DMS53 (cell line): ENCODE measurements at places on chromosomes 7 and 10.

DNA sequence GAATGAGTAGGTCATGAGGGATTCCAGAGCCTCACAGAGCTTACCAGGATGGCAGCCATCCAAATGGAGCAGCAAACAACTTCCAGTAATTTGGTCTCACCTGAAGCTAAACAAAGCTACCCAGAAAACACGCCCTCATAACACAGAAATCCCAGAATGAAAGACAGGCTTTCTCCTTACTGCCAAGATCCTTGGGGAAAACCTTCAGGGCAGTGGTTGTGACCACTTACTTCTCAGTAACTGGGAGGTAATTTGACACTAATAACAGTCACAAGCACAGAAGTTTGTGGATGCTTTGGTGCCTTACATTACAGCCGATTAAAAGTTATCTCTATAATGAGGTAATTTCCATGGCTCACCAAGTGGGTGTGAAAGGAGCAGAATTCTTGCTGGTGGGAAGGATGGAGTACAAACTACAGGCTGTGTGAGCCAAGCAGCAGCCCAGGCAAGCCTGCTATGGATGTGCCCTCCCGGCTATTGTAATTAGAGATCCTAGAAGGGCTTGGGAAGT is 10.4 kb downstream of the WDR91 start:
- DNase-seq: no peak

- DNase-seq: no peak
Observed at GRCh38 chr10:120810298-120810697, 40.9 kb upstream of the WDR11 start.

- DNase-seq: no peak
Observed at GRCh38 chr10:78700816-78701520, 367.8 kb upstream of the ZMIZ1 start.

GRCh38 chr7:92961961-92962360 is 125.6 kb upstream of the CDK6 start:
- no peak for DNase-seq

- no peak for DNase-seq
Observed at GRCh38 chr7:157222687-157223086, 84.0 kb downstream of the UBE3C start.

DNA sequence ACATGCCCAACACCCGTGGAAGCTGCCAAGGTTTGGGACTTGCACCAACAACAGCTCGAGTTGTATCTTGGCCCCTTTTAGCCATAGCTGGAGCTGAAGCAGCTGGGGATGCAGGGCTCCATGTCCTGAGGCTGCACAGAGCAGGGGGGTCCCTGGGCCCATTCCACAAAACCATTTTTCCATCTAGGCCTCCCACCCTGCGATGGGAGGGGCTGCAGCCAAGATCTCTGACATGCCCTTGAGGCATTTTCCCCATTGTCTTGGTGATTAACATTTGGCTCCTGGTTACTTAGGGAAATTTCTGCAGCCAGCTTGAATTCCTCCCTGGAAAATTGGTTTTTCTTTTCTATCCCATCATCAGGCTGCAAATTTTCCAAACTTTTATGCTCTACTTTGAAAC is 637.8 kb upstream of the VSTM2A start:
- DNase-seq: no peak

- DNase-seq: no peak
Observed at GRCh38 chr10:6738112-6738768, 158.2 kb upstream of the PRKCQ start.

DNA sequence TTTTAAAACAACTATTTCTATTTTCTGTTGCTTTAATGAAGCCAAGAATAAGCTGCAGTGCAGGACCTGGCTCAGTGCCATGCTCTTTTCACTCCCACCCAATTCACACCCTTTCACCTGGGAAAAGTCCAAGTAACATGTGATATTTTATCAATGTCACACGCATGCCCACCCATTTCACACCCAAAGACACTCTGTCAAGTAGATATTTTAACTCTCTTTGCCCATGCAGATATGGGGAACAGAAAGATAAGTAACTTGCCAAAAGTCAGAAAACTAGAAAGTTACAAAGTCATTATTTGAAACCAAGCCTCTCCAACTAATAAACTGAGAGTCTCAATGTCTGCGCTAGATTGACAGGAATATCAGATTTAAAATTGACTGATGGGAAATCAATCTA is 706.7 kb upstream of the PHF14 start:
- no peak for DNase-seq

- no peak for DNase-seq
Observed at GRCh38 chr10:88623835-88624234, 37.3 kb downstream of the LIPJ start.

GRCh38 chr10:97466755-97467154 is 20.8 kb downstream of the ZDHHC16 start:
- peak; percentile 48 for DNase-seq

GRCh38 chr7:131038153-131038552 is 289.5 kb upstream of the MKLN1 start:
- DNase-seq: no peak

DNA sequence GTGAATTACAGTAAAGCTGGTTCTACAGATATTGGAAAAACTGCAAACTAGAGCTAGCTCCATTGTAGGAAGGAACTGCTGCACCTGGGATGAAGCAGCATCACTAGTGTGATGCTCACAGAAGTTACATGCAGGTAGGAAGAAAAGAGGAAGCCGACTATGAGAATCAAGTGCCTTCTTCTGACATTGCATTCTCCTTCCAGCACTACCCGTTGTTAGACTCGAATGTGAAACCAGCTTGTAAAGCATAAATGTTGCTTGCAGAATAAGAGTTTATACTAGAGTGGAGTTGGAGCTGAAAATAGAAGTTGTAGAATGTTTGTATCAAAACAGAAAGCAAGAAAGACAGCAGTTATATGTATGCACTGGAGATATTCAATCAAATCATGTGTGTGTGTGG is 49.9 kb downstream of the TRIM24 start:
- no peak for DNase-seq

- peak; percentile 72 for DNase-seq
Observed at GRCh38 chr7:92834507-92835260, 1.7 kb downstream of the CDK6 start.

GRCh38 chr7:37061849-37062559 is 337.7 kb upstream of the AOAH start:
- DNase-seq: no peak

GRCh38 chr7:55019691-55020465 is 1.1 kb downstream of the EGFR start:
- peak; percentile 76 for DNase-seq

DNA sequence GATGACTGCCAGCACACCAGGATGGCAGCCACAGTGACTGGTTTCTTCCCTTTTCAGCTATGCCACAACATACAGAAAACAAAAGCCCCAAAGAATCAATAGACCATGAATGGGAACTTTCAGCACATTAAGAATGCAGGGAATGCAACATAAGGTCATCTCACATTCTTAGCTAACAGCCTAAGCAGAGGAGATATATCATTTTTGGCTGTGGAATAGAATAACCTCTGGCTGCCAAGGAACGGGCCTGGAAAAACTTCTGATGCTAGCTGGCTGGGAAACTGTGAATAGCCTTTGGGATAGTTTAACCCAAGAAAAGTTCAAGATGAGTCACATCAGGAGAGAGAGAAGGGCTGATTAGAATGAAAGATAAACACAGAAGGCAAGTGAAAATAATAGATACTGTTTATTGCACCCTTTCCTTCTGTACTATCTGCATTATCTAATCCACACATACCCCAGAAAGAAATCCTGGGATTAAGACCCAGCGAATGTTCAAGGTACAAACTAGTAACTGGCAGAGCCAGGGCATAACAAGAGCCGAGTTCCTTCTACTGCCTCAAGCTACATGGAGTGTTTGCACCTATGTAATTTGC is 169.2 kb downstream of the SEMA3A start:
- DNase-seq: peak; percentile 19

- no peak for DNase-seq
Observed at GRCh38 chr7:78159545-78159944, 361.0 kb downstream of the PHTF2 start.

GRCh38 chr10:26235761-26236160 is 19.2 kb downstream of the GAD2 start:
- DNase-seq: no peak

DNA sequence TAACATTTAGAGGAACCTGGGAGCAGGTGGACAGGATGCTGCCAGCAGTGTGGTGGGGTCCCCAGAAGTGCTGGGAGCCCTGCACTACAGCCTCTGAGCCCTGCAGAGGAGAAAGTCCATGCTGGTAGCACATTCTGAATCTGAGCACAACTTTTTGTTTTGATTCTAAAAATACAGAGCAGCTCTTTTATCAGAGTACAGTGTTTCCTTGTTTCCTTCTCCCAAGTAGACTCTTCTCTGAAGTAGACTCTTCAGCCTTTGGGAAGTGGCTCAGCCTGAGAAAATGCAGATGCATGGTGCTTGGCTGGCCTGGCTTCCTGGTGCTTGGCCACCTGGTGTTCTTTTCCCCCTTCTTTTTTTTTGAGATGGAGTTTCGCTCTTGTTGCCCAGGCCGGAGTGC is 9.1 kb downstream of the ADCY1 start:
- no peak for DNase-seq

GRCh38 chr10:53284615-53285182 is 512.1 kb upstream of the MBL2 start:
- DNase-seq: peak; percentile 39

DNA sequence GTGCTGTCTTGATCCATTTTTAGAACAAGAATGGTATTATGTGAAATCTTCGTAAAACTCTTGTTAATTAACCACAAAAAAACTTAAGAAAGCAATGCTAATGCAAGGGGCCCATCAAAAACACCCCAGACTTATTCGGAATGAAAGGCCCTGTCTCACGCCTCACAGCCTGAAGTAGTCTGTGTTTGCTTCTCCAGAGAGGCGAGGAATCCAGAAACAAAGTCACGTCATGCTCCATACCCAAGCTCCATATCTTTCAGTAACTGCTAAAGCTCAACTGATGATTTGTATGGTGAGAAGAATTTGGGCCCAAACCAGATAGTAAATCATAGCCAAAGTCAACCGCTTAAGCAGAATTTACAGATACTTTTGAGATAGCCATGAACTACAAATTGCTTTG is 155.4 kb downstream of the ATE1 start:
- DNase-seq: no peak

- DNase-seq: peak; percentile 53
Observed at GRCh38 chr7:111438369-111439289, 123.7 kb downstream of the IMMP2L start.

DNA sequence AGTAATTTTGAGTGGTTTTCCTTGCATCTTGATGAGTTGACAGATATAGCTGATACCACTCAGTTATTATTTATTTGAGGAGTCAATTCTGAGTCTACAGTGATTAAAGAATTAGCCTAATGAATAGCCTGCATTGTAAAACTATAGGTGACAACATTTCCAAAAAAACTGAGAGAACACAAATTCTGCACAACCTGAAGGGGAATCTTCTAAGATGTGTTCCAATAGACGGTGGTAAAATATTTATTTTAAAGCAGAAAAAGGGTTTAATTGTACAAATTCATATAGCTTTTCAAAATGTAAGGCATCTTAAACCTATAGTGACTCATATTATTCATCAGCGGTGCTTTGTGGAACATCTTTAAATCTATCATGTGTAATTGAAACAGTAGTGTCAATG is 200.4 kb downstream of the RNLS start:
- no peak for DNase-seq

- no peak for DNase-seq
Observed at GRCh38 chr10:100824886-100825285, 79.5 kb downstream of the PAX2 start.

GRCh38 chr10:11208908-11209829 is 191.5 kb downstream of the CELF2 start:
- DNase-seq: no peak

DNA sequence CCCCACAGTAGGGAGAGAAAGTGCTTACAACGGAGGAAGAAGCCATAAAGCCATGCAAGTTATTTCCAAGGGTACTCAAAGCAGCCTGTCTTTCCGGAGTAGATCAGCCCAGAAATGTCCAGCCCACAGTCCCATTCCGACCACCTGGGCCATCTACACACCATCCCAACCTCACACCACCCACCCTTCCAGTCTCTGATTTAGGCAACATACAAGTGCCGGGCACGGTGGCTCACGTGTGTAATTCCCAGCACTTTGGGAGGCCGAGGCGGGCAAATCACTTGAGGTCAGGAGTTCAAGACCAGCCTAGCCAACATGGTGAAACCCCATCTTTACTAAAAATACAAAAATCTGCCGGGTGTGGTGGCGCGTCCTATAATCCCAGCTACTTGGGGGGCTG is 35.1 kb downstream of the LRRC20 start:
- no peak for DNase-seq

- no peak for DNase-seq
Observed at GRCh38 chr10:123488436-123488835, 177.7 kb upstream of the GPR26 start.

- no peak for DNase-seq
Observed at GRCh38 chr10:118783776-118784545, 29.2 kb upstream of the CACUL1 start.

- peak; percentile 78 for DNase-seq
Observed at GRCh38 chr7:11341285-11341944, 367.7 kb downstream of the PHF14 start.

GRCh38 chr7:151384352-151384697 is 25.5 kb downstream of the WDR86 start:
- DNase-seq: no peak
